ENCODE measurements at places on chromosomes 5 and 9.

DNA sequence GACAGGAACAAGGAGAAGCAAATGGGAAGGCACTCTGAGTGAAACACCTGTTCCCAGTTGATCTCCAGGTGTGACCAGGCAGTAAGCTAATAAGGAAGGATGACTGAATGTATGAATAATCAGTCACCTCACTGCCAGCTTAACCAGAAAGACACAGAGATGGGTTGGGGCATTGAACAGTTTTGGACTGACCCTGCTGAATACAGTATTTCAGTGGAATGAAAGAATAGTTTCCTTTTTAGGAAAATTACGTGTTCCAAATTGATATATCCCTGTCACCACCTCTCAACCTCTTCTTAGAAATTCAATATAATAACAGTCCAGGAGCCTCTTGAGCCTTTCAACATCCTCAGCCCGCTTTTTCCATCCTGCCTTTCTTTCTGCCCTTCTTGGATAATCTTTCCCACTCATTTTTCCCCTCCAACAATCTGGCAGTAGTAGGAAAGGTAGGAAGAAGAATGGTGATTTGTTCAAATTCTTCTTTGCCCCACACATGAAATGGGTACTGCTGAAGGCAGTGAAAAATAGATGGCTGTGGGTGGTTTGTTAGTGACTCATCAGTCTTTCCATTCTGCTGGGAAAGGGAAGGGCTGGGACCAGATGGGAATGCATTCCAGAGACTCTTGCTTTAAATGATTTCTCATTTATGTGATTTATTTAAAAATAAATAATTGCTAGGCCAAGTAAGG is 117.9 kb downstream of the ZSWIM6 start:
- DNase-seq = no peak

- no peak for DNase-seq
Measured at GRCh38 chr9:72978744-72979143, 25.9 kb upstream of the ALDH1A1 start.

DNA sequence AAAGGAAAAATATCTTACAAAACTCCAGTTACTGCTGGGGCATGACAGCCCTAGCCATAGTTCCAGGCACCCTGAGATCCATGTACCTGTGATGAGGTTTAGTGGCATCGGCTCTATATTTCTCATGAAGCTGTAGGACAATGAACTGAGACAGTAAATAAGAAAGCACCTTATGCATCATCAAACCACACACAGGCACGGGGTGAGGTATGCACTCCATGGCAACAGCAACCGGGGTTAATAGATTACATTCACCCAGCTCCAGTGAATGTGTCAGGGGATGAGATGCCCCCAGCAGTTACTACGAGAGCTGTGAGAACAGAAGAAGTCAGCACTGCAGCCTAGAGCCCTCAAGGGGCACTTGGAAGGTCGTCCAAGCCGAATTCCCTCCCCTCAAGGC is 162.0 kb upstream of the S1PR3 start:
- no peak for DNase-seq

DNA sequence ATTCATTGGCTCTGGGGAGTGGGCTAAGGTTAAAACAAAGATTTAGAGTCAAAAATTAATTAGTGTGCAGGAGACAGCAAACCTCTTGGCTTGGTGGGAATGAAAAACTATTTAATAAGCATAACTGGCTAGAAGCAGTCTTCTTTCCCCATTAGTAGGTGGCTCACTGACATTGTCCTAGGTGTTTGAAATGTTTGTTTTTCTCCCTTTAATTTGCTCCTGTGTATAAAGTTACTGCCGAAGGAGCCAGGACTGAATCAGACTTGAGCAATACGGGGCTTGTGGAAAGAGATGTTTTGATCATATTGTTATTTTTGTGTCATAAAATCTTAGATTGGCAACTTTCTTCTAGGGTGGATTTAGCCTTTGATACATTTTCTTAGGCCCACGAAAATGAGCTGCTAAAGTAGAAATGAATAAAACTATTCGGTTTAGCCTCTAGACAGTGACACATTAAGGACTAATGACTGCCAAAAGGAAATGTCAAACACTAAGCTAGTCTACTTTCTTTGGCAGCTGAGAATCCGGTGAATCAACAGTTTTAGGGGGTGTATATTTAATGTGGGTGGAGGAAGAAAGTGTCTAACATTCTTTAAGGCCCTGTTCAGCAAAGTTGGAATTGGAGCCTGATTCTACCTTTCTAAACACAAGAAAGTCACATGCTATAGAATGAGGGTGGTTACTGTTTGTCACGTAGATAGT is 30.2 kb downstream of the LRRTM2 start:
- DNase-seq = no peak

GRCh38 chr5:158995694-158996173 is 104.0 kb downstream of the EBF1 start:
- no peak for DNase-seq

- DNase-seq = no peak
Measured at GRCh38 chr9:132472199-132472598, 62.2 kb downstream of the CFAP77 start.

DNA sequence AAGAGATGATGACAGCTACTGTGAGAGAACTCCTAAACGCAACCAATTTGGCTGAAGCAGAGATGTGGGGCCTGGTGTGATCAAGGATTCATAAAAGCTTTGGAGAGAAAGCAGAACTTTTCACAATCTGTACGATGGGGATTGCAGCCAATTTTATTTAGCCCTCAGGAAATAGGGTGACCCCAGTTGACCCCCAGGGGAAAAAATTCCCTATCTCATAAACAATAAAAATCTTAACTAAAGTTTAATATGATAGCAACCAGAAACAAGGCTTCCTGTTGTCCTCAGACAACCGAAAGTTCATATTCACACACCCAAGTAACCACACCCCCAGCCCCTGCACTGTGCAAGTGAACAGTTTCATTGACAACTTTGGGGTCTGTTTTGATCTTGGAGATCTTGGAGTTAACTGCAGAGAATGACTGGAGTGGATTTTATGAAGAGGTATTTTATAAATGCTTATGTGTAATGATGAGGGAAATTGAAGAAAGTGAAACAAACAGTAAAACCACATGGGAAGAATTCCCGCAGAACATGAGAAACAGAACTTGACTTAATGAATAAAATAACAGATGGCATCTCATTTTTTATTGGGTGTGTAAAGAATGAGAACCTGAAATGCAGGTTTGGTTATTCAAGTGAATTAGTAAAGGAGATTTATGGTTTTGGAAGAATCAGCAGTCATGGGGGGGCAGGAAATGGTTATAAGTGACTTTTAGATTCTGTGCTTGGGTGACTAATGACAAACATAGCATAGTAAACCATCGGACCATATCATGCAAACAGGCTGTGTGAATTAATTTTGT is 94.5 kb downstream of the PDE4D start:
- DNase-seq = no peak

- DNase-seq = peak; percentile 19
Measured at GRCh38 chr5:1315709-1316587, 21.1 kb upstream of the TERT start.

- DNase-seq = no peak
Measured at GRCh38 chr9:108394726-108395125, 461.1 kb downstream of the ACTL7B start.

DNA sequence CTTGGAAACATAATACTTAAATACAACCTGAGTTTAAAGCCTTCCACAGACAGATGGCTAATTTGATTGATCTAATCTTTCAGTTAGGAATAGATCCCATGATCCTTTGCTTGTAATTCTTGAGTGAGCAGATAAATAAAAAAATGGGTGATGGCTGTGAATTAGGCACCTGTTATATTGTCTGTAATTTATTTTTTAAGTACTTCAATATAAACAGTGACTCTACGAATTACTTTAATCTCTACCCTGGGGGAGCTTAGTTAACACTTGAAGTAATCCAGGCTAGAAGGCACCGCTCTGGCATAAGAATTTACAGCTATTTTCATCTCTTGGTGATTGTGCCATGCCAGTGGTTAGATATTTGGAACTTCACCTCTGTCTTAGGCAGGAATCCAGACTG is 9.0 kb downstream of the EGFLAM start:
- no peak for DNase-seq

- DNase-seq = no peak
Measured at GRCh38 chr9:122080986-122081385, 12.1 kb downstream of the TTLL11 start.

DNA sequence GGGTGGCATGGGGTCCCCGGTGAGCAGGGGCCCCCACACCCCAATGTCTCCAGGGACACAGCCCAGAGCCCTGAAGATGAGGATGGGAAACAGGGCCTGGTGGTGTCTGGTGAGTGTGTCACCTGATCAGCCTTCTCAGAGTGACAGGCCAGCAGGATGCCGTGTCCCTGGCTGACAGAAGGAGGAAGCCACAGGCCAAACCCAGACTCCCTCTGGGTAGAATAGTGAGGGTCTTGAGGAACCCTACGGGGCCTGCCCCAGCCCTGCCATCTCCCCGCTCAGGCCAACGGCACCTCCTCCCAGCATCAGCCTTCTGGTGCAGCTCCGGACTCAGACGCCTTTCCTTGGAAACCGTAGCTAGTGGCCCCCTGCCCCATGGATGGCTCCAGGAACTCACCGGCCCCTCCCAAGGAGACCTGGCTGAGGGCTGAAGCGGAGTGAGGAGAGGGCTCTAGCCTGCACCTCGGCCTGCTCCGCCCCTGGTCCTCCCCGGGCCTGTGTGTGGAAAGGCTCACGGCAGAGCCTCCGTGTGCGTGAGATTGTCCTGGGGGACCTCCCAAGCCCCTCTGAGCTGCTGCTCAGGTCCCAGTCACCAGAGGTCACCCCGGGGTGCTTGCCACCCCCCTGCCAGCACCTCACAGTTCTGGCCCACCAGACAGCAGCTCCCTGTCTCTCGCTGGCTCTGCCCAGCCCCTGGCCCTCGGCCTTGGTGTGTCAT is 6.0 kb downstream of the RALGDS start:
- DNase-seq = no peak

DNA sequence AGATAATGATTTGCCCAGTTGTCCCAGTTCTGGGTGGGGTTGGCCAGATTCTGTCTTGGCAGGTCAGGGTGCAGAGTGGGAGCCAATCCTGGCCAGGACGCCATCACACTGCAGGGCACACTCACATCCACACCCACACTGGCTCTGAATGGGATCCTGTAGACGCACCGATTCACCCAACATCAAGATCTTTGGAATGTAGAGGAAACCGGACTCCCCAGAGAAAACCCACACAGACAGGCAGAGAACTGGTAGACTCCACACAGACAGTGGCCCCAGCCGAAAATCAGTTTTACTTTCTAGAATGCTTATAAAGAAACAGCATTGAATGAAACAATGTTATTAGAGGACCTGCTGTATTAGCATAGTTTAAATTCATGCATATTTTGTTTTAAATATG is 343.1 kb upstream of the DAB2 start:
- no peak for DNase-seq

- DNase-seq = no peak
Measured at GRCh38 chr5:101860145-101860544, 435.9 kb downstream of the SLCO4C1 start.

GRCh38 chr5:74127381-74128320 is 501.7 kb downstream of the ARHGEF28 start:
- no peak for DNase-seq

GRCh38 chr9:92151691-92152393 is 36.6 kb upstream of the SPTLC1 start:
- DNase-seq = no peak

- DNase-seq = no peak
Measured at GRCh38 chr5:74510476-74511075, 130.0 kb downstream of the ENC1 start.

DNA sequence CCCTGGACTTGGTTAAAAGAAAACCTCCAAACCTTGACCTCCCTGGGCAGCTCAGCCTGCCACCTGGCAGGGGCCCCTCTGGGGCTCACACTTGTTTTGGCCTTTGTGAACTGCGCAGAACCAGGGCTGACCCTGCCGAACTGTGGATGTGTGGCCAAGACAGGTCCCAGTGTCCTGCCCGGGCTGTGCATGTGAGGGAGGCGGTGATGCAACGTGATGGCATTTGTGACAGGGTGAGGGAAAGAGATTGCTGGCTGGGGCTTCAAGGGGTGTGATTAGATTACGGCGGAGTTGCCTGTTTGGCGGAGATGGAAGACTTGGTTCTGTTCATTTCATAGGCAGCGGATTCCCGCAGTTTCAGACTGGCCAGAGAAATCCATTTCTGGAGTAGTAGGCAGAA is 30.4 kb upstream of the NKX2-5 start:
- no peak for DNase-seq

- peak; percentile 12 for DNase-seq
Measured at GRCh38 chr5:79236362-79236969, 535 bp downstream of the JMY start.

DNA sequence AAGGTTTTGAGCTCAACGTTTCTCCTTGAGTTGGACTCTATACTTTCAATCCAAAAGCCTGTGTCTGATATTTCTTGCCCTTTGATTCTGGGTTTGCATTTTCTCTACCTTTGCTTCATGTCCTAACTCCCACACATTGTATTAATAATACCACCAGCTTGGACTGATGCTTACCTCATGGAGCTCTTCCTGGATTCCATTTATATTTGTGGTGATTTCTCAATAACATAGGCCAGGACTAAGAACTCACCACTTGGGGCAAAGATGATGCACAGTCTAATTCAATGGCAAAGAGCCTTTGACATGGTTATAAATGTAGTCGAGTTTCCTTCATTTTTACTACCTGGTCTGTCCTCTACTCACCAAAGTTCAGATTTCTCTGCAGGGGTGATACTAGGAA is 27.5 kb upstream of the EFNA5 start:
- DNase-seq = no peak

DNA sequence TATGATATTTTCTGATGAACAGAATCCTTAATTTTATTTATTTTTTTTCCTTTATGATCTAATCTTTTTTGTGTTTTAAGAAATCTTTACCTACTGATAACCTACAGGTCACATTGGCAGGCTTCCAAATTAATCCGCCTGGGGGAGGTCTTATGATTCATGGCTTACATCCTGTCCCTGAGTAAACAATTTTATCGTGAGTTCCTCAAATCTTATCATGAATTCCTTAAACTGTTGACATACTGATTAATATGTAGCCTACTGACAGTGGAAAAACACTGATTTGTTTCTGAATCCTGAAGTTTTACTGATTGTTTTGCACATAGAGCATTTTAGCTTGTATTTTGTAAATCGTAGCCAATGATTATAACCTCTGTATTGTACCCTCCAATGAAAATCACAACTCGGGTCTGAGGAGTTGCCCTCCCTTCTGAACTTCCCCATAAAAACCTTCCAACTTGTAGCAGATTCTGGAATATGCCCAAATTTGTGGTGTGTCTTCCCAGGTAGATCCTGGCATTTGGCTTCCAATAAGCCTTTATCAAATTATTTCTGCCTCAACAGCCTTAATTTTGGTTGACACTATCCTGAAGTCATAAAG is 105.6 kb downstream of the VCAN start:
- no peak for DNase-seq
